Stimulated activated CD8-positive, alpha-beta memory T cell treated with anti-CD3 and anti-CD28 coated beads, Interleukin-2, amount 100 ng/mL, for 1 hour (primary cell): ENCODE measurements at places on chromosomes 2 and 18.

- no peak for DNase-seq
Observed at GRCh38 chr2:136286423-136286822, 168.5 kb upstream of the CXCR4 start.

GRCh38 chr2:73896362-73897239, 3.8 kb downstream of the ACTG2 start:
- DNase-seq, result no peak

- no peak for DNase-seq
Observed at GRCh38 chr2:209323738-209324137, 100.1 kb upstream of the MAP2 start.

DNA sequence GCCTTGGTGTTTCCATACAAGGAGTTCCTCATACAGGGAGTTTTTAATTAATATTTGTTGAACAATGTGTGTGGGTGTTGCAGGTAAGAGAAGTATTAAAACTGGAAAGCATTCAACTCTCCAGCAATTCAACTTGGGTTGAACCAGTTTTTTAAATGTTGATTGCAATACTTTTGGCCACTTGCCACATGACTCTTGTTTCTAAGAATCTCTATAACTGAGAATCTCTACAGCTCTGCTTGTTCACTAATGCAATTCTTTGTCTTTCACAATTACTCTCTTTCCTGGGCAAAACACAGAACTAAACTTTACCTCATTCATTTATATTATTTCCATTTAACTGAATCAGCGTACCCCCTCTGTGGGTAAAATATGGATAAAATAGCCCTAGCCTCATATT, 429.4 kb downstream of the ARHGAP15 start:
- no peak for DNase-seq

DNA sequence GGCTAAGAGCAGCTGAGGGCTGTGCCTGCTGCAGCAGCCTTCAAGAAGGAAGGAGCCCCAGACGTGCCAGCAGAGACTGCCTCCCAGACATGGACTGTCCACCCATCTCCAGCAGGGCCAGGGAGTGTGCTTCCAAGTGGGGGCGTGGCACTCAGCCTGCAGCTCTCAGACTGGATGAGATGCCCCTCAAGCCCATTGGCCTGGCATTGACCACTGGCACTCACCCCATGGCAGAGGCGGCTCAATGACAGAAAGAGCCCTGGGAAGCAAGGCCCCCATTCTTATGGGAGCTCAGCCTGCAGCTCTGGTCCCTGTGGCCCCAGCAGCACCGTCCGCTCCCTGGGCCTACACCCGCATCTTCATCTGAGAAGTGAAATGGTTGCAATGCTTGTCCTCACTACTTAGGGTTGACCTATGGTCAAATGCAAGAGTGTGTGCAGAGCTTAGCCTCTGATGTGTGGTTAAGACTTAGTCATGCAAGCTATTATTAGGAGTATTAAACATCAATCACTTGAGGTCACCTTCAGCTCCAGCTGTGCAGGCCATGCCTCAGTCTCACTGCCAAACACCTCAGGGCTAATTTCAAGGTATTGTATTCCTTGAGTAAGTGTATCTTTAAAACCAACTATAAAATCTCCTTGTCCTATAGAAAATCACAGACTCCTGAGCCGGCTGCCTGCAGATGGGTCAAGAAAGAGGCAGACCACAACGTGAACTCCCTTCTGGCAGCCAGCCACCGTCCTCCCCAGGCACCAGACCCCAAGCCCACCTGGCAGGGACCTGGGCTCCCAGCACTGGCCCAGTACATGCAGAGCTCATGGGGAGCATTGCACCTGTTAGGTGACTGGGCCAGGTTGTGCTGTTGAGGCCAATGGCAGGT, 194.8 kb downstream of the NDUFA10 start:
- no peak for DNase-seq

GRCh38 chr2:38975042-38975441, 85.4 kb downstream of the ARHGEF33 start:
- DNase-seq, result no peak

GRCh38 chr2:37997629-37998028, 72.5 kb downstream of the RMDN2 start:
- DNase-seq, result no peak
